ENCODE measurements at places on chromosomes 4 and X.

DNA sequence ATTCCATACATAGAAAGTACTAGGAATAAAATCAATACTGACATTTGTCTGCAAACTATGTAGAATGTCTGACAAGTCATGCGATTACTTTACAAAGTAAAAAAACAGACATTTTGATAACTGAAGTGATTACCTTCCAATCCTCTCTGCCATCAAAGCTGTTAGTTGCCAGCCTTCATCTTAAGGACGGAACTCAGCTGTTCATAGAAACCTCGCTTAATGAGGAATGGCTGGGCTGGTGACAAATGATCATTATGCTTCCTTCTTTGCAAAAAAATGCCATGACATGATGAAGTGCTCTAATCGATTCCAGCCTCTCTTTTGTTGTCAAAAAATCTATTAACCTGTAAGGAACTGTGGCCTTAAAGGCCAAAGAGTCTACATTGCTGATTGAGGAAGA lies 1214.9 kb upstream of the IGFBP7 start:
- no peak for DNase-seq

DNA sequence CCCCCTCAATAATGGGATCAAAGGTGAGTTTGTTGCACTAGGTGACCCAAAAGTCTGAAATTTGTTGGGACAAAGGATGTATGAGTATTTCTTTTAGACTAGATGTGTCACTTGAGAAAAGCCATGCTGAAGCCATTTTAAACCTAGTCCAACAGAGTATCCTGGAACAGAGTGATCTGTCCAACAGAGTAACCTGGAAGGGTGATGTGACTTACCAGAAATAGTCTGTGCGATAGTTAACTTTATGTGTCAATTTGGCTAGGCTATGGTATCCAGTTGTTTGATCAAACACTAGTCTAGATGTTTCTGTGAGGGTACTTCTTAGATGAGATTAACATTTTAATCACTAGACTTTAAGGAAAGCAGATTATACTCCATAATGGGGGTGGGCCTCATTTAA lies 154.5 kb downstream of the PARM1 start:
- no peak for DNase-seq

DNA sequence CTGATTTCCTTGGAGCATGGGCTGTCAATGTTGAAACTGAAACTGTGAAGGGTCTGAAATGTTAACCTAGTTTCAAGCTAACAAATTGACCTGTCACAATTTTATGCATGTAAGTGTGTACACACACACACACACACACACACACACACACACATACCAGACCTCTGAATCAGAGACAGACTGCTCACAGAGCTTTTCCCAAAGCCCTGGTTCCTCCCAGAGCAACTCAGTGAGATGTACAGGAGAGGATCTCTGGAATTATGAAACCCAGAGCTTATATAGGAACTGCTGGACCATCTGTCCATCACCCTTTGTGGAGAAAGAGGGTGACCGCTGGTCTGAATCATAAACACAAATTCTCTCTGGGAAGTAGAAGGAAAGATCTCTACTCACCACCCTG lies 228.1 kb upstream of the PRPS2 start:
- DNase-seq: no peak

- no peak for DNase-seq
Observed at GRCh38 chrX:75544786-75545185, 21.9 kb upstream of the ZDHHC15 start.

DNA sequence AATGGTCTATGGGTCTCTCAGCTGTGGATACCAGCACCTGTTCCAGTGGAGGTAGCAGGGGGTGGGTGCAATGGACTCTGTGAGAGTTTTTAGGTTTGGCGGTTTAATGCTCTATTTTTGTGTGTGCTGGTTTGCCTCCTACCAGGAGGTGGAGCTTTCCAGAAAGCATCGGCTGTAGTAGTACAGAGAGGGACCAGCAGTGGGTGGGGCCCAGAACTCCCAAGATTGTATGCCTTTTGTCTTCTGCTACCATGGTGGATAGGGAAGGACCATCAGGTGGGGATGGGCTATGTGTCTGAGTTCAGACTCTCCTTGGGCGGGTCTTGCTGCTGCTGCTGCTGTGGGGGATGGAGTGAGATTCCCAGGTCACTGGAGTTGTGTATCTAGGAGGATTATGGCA lies 557.2 kb upstream of the GRID2 start:
- no peak for DNase-seq

GRCh38 chrX:51336584-51336983 lies 4.0 kb downstream of the NUDT10 start:
- no peak for DNase-seq

DNA sequence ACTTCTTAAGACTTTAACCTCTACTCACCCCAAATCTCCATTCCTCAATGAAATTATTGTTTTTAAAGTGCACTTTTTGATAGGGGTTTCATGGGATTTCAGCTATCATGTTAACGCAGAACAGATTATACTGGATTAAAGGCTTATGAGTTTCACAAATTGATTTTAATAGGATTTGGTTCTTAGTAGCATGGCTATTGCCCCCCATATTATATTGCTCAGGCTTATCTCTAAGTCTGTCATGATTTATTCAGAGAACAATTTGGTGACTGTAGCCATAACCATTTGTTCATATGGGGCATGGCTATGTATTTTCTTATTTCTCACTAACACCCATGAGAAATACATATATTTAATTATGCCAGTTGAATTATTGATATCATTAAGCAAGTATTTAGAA lies 57.0 kb downstream of the MND1 start:
- no peak for DNase-seq

- no peak for DNase-seq
Observed at GRCh38 chr4:20251796-20252655, at the start of gene SLIT2. Gene SLIT2, plus strand, starts transcription at chr4:20251905. Its CDS starts 1,911 bp downstream, at chr4:20253816.

- DNase-seq: no peak
Observed at GRCh38 chrX:3076416-3076991, 35.2 kb downstream of the ARSF start.

DNA sequence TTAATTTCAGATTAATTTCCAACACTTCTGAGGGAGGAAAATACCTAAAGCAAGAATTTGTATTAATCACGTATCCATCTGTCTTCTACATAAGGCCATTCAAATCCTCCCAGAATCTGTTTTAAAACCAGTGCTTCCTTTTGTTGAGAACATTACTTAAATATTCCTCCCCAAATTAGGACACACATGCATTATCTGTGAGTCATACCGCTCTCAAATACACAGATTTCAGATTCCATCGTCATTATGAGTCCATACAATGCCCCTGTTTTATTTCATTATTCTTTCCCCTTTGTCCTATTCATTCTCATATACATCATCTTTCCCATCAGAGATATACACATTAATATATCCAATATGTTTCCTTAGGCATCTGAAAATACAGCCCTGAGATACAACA lies 57.3 kb upstream of the PRSS12 start:
- no peak for DNase-seq

DNA sequence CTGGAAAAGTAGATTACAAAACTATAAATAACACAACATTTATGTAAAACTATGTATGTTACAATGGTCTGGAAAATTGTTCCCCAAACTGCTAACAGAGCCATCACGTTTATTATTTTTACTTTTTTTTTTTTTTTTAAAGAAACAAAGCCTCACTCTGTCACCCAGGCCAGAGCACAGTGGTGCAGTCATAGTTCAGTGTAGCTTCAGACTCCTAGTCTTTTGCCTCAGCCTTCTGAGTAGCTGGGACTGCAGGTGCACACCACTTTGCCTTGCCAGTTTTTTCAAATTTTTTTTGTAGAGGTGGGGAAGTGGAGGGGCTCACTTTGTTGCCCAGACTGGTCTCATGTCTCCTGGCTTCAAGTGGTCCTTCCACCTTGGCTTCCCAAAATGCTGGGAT lies 180.1 kb upstream of the SPRY1 start:
- DNase-seq: no peak

GRCh38 chr4:109015413-109015810 lies 252.6 kb upstream of the ETNPPL start:
- DNase-seq: no peak

- DNase-seq: no peak
Observed at GRCh38 chr4:76283900-76284299, 22.6 kb upstream of the STBD1 start.

GRCh38 chrX:71546879-71547278 lies 14.0 kb downstream of the OGT start:
- no peak for DNase-seq

GRCh38 chr4:150104404-150105027 lies 26.3 kb downstream of the DCLK2 start:
- DNase-seq: no peak

DNA sequence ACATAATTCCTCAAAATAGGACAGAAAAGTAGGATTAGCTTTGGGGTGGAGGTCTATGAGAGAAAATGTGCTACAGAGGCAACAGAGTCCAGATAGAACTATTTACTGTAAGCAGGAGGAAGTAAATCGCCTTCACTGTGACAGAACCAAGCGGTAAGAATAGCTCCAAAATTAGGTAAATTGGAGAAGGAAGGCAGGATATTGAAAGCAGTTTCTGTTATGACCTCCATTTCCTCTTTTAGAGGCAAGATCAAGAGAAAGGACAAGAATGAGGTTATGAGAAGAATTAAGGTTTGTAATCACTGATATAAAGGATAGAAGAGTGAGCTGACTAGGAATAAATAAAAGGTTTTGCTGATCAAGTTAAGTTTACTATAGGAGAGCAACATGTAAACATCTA lies 44.1 kb upstream of the NEUROG2 start:
- no peak for DNase-seq

DNA sequence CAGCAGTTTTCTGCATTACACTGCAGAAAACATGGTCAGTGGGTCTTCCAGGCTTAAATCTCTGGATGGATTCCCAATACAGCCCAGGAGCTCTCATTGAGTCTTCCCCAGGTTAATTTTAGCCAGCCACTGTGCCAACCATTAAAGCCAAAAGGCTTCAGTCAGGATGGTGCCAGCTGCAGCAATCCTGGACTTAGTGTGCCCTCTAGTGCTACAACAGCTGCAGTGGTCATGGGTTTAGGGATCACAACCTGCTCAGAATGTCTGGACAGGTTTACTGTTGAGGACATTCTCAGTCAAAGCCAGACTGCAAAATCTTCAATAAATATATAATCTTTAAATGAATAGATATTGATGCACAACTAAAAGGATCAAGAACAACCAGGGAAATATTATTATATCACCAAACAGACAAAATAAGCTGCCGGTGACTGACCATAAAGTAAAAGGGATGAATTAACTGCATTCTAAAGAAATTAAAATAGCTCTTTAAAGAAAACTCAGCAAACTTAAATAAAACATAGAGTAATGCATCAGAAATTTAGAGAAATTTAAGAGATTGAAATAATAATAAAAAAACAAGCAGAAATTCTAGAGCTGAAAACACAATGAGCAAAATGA lies 639.9 kb downstream of the SPOCK3 start:
- no peak for DNase-seq

DNA sequence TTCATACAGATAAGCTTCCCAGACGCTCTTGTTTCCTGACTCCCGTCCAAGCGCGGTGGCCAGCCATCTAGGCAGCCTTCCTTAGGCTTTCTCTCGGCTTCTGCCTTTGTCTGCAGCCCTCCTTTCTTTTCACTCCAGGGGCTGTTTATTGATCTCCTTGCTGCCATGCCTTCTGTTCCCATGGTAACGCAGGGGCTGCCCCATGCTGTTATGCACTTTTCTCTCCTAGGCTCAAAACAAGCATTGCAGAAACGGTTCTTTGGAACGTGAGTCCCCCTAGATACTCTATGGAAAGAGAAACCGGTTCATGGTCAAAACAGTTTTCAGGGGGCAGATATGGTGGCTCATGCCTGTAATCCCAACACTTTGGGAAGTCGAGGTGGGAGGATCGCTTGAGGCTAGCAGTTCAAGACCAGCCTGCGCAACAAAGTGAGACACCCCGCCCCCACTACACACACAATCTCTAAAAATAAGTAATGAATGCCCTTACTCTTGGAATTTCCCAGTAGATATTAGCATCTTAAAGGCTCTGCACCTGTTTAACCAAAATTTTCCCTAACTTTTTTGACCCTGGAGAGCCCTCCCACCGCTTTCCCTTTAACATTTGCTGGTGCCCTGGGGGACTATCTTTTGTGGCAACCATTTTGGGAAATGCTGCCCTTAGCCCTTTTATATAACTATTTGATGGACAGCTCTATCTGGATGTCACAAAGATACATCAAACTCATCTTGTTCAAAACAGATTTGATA lies 53.9 kb upstream of the ZNF157 start:
- DNase-seq: no peak

GRCh38 chr4:166400270-166400894 lies 527.3 kb downstream of the TLL1 start:
- DNase-seq: no peak

GRCh38 chrX:71536285-71536684 lies 3.4 kb downstream of the OGT start:
- no peak for DNase-seq

- no peak for DNase-seq
Observed at GRCh38 chr4:142416711-142417275, 429.3 kb downstream of the INPP4B start.

DNA sequence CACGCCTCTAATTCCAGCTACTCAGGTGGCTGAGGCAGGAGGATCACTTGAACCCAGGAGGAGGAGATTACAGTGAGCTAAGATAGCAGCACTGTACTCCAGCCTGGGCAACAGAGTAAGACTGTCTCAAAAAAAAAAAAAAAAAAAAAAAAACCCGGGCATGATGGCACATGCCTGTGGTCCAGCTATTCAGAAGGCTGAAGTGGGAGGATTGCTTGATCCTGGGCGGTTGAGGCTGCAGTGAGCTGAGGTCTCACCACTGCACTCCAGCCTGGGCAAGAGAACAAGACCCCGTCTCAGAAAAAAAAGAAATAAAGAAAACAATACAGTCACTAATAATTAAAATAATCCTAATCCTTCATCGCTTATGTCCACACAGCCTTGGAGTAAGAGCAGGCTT lies 68.1 kb downstream of the APBB2 start:
- no peak for DNase-seq

DNA sequence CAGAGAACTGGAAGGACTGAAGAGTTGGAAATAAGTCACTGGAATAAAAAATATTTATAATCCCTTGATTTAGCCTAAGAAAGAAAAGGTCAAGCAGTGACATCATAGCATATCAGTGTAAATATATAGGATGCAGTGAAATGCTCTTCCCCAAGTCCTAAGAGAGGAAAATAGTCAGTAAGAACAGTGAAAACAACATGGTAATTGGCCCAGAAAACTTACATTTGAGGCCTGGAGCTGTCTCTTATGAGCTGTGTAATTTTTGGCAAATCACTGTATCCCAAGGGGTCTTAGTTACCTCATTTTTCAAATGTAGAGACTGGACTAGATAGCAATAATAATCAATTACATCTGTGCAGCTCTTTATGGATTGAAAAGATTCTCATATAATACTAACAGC lies 255.7 kb upstream of the AR start:
- no peak for DNase-seq

GRCh38 chr4:186516287-186516686 lies 39.1 kb downstream of the MTNR1A start:
- no peak for DNase-seq

GRCh38 chrX:28135378-28136047 lies 154.3 kb upstream of the DCAF8L1 start:
- DNase-seq: no peak

Data from T-helper 9 cell (primary cell).